Activated gamma-delta T cell treated with Interleukin-2 at 50 U/mL for 16 hours (primary cell): ENCODE measurements at places on chromosomes 7 and 10.

- no peak for DNase-seq
These were observed 103.3 kb downstream of the FAM107B start for GRCh38 chr10:14671386-14671831.

DNA sequence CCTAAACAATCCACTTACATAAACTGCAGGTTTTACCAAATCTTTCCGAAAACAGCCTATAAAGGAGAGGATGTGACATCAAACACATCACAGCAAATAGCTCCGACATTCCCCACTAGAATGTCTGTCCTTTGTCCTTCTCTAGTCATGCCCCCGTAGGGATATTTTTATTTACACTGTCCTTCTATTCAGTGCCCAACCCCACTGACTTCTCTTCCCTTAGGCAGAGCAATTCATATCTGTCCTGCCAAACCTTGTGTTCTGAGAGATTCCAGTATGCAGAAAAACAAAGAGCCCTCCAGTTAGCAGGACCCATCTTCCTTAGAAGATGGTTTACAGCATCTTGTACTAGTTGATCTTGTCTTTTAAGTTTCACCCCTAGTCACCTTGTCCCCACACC, 5.4 kb upstream of the GLI3 start:
- no peak for DNase-seq

GRCh38 chr7:39880556-39880955, 69.5 kb upstream of the CDK13 start:
- no peak for DNase-seq

DNA sequence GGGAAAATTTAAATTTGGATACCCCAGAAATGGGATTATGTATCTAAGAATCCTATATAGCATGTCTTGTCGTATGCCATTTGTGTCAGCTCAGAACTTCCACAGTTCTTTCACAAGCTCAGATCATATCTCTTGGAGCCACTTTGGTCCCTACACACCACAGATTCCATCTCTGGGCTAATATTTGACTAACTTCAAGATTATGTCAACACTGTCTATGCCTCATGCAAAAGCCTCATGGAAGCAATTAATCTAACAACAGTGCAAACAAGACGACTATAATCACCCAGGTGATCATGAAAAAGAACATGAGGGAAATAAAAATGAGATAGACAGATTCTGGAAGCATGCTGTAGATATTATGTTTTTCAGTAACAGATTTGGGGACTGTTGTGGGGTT, 189.1 kb downstream of the LRRTM3 start:
- DNase-seq: no peak
